NCI-H446 treated with DMSO at 0.1 percent for 48 hours (cell line): ENCODE measurements at places on chromosomes 5 and 9.

DNA sequence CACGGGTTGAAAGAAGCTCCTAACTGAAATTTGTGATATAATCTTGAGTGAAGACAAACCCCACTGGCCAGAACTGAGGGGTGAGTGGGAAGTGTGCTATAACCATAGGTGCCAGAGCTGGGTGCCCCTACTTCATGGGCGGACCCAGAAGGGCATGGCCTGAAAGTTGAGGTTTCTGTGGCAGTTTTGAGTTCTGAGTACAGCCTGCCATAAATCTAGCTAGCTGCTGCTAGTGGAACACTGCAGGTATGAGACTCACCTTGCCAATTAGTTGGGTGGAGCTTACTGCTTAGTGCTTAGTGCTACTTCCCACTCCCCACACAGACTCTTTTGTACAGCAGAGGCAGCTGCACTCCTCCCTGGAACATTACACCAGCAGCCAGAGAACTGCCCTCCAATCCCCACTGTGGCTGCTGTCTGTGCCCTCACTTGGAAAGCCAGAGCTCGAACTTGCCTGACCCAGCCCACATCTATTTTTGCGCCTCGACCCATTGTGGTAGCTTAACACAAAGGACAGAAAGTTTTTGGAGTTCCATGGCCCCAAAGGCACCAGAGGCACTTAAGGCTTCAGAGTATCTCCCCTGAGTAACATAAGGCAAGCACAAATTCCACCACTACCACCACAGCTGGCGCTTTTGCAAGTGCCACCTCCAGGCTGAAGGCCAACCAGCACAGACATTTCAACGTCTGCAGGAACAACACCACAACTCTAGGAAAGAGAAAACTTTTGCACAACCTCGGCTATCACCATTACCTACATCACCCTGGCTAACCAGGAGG lies 27.1 kb upstream of the PTGER4 start:
- no peak for DNase-seq

DNA sequence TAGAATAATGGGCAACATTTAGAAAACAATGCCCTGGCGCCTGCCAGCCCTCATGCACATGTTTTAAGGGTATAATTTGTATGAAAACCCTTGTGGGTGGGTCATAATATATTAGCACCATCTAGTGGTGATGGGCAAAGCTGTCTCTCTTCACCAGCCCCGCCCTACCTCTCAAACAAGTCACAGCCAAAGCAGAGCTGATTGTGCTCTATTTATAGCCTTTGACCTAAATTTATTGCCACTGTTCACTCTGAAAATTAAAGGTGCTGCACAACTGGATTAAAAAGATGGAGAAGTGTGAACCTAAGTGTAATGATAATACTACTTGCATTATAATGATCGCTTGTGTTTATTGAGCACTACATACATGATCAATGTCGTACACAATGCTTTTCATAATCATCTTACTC lies 131.9 kb upstream of the ANKH start:
- DNase-seq, result peak; percentile 88

- DNase-seq, result no peak
Measured at GRCh38 chr5:35136386-35136785, 88.6 kb upstream of the AGXT2 start.

- DNase-seq, result no peak
Measured at GRCh38 chr5:3853362-3853761, 257.7 kb downstream of the IRX1 start.

DNA sequence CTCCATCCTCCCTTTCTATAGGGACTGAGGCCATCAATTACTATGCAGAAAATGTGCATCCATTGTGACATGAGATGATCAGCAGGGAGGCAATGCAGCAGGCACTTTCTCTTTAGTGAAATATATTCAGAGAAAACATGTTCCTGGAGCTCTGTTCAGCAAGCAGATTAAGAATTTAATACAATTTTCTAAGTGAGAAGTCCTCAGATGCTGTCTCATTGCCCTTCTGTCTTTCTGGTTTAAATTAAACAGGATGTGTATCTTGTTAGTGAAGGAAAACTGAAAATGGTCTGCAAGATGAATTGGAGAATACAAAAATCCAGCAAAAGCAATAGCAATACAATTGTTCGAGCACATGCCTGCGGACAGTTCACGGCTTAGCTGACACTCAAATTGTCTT lies 445.8 kb upstream of the RIOK2 start:
- no peak for DNase-seq

DNA sequence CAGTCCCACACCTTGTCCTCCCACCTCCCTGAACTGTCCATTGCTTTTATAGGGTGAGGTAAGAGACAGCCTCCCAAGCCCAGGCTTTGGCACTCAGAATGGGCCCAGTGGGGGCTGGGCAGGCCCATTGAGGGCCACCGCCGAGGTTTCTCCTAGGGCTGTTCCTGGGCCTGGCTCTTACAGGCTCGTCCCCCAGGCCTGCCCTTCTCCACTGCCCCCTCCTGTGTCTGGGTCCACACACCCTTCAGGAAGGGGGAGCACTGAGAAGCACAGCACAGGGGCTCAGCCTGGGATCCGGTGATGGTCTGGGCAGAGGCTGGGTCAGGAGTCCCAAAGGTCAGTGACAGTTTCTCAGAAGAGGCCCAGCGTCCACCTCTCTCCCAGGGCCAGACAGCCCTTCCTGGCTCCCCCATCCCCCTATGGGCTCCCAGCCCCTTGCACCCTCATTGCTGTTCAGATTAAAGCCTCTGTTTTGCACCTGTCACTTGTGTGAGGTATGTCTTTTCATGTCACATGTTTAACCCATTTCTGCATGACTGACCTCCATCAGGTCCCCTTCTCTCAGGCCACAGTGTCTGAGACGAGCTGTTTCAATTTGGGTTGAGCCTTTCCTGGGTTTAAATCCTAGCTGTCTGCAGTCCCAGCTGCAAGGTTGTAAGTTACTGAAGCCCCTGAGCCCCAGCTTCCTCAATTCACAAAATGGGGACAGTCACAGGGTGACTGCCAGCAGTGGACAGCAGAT lies 29.4 kb downstream of the IER5L start:
- no peak for DNase-seq

DNA sequence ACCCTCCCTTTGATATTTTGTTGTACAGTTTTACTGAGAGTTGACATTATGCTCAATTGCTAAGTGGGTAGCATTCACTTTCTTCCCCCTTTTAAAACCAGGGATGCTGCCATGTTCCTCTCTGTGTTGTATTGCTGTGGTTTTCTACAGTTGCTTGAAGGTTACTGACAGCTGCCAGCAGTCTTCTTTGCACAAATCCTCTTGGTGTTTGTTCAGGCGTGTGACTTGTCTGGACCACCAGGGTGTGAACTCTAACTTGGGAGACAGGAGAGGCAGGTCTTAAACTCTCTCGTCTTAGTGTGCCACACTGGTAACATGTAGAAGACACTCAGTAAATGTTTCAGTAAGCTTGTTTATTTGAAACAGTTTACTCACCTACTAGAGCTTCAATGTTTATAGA lies 25.1 kb downstream of the SLC44A1 start:
- DNase-seq, result no peak

DNA sequence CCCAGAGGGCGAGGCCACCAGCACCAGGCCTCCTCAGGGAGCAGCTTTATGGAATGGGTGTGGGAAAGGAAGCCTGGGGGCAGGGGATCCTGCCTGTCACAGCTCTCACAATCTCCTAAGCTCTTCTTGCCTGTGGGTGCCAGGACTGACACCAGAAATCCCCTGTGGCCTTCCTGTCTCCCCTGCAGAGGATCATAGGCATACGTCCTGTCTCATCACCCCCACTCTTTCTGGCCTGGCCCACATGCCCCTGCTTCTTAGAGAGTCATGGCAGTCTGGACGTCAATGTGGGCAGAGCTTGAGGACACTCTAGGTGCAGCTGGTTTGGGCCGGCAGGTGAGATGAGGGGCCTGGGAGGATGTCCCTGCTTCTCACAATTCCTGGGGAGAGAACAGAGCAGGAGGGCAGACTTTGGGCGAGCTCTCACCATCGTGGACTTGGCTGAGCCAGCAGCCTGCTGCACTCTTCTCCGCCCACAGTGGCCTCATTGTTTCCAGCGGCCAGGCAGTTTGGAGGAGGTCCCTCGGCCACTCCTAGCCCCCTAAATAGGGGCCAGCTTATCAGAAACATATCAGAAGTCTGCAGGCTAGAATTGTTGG lies 67.3 kb upstream of the ZFR start:
- DNase-seq, result no peak

GRCh38 chr9:123039617-123040219 lies 6.3 kb downstream of the GPR21 start:
- no peak for DNase-seq

- DNase-seq, result no peak
Measured at GRCh38 chr9:89468281-89468960, 29.5 kb downstream of the SEMA4D start.

GRCh38 chr5:82359272-82359671 lies 81.1 kb upstream of the RPS23 start:
- DNase-seq, result no peak

DNA sequence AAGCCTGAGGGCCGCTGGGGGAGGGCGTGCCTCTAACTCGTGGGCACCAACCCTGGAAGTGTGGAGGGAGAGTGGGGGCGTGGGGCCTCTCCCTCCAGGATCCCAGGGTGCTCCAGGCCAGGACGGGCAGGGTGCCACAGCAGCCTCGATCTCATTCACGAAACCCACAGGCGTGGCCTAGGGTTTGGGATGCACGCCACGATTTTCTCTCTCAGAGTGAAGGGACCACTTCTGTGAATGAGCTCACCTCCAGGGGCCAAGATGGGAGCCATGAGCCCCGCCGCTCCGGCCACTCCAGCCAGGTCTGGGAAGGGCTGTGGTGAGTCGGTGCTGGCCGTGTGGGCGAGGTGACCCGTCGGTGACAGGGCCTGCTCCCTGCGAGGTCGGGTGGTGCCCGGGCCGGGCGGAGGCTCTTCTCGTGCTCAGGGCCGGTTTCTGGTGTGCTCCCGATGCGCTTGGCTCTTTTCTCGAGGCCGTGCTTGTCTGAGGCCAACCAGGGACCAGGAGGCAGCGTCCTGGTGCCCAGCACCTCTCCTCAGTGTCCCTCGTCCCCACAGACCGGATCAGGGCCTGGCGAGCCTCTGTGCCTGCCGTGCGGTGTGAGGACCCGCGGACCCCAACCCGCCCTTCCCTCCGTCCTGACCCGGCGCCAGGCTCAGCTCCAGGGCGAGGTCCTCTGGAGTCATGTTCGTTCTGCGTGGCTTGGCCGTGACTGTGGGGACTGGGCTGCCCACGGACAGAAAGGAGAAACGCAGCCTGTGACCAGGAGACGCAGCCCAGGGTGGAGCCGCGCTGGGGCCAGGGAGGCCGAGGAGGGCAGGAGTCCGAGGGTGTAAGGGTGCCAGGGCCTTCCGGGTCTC lies 31.0 kb downstream of the TPPP start:
- DNase-seq, result no peak

DNA sequence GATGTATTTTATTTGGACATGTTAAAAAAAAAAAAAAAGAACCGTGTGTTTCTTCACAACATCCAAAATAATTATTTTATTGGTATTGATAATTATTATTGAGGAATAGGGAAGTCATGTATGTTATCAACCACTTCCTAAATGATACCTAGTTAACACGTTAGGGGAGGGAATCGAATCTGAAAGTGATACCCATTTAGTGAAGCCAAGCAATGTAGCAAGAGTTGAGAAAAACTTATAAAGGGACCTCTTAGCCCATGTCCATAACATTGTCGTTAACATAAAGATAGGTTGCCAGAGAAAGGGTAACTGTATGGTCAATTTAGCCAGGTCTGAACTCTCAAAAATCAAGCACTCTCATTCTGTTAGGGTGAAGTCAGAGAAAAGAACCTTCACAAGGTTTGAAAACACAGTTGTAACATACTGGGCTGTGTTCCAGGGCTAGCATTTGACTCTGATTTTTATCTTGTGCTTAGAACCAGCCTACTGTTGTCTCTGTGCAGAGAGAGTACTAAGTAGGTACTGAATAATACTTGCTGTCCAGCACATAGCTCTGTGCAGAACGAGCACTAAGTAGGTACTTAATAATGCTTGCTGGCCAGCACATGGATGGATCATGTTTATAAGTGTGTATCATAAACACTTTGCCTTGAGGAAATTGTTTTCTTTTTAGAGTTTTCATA lies 60.4 kb downstream of the GHR start:
- DNase-seq, result no peak

DNA sequence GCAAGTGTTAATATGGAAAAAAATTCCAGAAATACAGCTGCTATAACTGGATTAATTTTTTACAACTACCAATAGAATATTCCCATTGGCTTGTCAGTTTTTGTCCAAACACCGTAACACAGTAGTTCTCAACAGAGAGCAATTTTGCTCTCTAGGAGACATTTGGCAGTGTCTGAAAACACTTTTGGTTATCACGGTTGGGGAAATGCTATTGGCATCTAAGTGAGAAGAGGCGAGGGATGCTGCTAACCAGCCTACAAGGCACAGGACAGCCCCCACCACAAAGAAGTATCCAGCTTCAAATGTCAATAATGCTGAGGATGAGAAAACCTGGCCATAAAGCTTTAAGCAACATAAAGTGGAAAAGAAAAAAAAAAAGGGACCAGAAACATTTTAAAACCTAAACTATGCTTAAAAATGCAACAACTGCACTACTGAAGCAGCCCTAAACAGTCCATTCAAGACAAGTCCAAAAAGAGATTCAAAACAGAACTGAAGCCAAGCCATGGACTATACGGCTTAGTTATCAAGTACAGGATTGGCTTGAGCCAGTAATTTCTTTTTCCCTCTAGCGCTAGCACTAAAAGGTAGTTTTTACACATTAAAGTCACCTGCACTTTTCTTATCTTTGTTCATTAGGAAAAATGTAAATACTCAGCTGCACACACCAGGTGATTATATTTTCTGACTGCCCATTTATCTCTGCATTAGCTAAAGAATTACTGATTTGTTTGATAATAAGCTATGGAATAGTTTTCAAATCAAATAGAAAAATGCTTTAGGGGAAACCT lies 83.9 kb downstream of the NR3C1 start:
- DNase-seq, result no peak

DNA sequence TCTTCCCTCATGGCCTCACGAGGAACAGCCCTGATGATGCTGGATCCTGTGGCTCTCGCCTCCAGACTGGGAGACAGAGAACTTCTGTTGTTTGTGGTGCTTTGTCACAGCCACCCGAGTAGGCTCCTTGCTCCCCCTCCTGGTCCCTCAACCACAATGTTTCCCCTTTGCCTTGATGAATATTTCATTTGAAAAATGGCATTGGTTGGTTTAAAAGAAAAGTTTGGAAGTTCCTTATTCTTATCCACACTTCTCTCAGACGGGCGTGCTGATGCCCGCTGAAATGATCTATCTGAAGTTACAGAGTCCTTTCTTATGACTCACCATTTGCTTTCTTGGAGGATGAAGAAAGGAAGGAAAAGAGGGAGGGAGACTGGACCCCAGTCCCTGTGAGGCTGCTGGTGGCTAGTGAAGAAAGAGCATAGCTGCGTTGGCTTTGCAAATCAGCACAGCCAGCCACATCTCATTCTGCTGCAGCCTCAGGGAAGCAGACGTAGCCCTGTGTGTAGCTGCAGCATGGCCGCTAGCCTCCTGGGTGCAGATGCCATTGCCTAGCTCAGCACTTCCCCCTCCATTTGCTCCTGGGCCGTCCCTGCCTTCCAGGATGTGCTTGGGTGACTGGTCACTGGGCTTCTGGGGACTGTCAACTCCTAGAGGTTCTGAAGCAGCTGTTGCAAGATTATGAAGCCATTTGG lies 185.9 kb downstream of the ERCC6L2 start:
- no peak for DNase-seq

- no peak for DNase-seq
Measured at GRCh38 chr5:171371326-171371725, 16.3 kb upstream of the NPM1 start.

GRCh38 chr9:109272745-109273144 lies 48.1 kb downstream of the EPB41L4B start:
- DNase-seq, result no peak

- peak; percentile 27 for DNase-seq
Measured at GRCh38 chr5:90866333-90866732, 307.7 kb downstream of the ADGRV1 start.

- DNase-seq, result peak; percentile 10
Measured at GRCh38 chr9:2928411-2928810, 84.5 kb upstream of the PUM3 start.
